ENCODE measurements at places on chromosomes 4 and X.

DNA sequence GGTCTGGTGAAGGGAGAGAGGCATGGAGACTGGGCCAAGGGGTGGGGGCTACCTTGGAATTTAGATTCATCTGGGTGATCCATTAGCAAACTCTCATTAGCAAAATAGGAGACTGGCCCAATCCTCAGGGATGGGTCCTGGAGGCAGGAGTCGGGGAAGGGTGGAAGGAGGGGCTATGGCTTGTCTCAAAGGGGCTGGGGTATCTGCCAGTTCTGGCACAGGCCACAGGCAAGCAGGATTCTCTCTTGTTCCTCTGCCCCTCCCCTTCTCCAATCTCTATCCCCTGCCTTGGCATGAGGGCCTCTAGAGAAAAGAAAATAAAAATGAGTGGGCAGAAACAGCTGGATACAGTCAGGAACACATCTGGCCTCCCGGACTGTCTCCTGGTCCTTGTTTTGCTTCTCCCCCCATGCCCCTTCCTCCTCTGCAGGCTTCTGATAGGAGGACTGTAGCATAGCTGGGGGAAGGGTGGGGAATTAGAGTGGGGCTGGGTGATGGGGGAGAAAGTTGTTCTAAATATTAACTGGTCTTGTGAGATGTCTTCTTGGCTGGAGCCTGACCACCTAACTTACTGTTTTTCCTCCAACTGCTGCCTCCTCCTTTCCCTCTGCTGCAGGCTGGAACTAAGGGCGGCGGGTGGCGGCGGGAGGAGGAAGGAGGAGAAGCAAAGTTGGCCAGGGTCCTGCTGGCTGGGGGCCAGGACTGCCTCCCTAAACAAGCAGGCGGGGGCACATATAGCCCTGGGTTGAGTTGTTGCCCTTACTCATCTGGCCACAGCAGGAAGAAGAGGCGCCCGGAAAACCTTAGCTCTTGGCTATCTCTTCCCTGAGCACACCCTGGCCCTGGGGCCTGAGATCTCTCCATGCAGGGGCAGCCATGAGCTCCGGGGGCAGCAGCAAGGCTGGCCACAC, 53.3 kb upstream of the LAS1L start:
- no peaks in the 10 kb centered on the region for H3K36me3 ChIP-seq
- DNase-seq = no peak
- H3K27me3 ChIP-seq = no peaks in the 10 kb centered on the region

DNA sequence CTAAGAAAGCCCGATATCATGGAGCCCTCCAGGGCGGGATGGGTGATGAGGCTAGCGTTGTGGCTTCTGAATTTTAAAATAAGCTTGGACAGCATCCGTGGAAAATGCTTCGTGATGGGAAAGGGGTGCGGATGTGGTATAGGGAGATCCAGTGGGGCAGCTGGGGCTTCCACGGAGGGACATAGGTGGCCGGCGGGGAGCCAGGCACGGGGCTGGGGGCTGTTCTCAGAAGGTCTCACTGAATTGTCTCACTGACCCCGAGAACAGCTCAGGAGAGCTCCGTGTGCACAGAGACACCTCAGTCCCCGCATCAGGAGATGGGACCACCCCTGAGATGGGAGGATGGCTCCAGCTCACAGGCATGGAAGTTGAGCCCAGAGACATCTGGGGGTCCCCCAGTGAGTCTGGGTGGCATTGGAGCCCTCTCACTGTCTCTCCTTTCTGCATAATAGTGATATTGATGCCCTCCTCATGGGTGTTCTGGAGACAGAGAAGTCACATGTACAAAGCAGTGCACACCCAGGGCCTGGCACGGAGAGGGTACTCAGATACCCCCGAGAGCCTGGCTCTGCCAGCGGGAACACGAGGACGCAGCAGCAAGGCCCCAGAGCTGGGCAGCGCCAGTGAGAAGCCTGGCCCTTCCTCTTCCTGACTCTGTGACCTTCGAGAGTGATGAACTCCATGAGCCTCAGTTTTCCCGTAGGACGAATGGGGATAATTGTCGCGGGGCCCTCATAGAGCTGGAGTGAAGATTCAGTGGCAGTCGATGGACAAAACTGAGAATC, 70.6 kb upstream of the PSAPL1 start:
- H3K36me3 ChIP-seq = no peaks in the 10 kb centered on the region
- H3K4me3 ChIP-seq = no peak overlapping the region
- H3K4me1 ChIP-seq = no peaks in the 10 kb centered on the region
- peaks cover 12% of the 10 kb centered on the region for H3K27me3 ChIP-seq
- DNase-seq = no peak
- no peak overlapping the region for H3K27ac ChIP-seq

- H3K36me3 ChIP-seq = peaks cover 4% of the 10 kb centered on the region
- H3K27me3 ChIP-seq = no peaks in the 10 kb centered on the region
- no peak overlapping the region for H3K4me3 ChIP-seq
- DNase-seq = no peak
- no peak overlapping the region for H3K27ac ChIP-seq
Measured at GRCh38 chrX:56519642-56520041, 43.8 kb upstream of the UBQLN2 start.

GRCh38 chr4:13262816-13263215, 221.3 kb downstream of the RAB28 start:
- H3K27me3 ChIP-seq = no peaks in the 10 kb centered on the region
- H3K27ac ChIP-seq = no peak overlapping the region
- no peak for DNase-seq

DNA sequence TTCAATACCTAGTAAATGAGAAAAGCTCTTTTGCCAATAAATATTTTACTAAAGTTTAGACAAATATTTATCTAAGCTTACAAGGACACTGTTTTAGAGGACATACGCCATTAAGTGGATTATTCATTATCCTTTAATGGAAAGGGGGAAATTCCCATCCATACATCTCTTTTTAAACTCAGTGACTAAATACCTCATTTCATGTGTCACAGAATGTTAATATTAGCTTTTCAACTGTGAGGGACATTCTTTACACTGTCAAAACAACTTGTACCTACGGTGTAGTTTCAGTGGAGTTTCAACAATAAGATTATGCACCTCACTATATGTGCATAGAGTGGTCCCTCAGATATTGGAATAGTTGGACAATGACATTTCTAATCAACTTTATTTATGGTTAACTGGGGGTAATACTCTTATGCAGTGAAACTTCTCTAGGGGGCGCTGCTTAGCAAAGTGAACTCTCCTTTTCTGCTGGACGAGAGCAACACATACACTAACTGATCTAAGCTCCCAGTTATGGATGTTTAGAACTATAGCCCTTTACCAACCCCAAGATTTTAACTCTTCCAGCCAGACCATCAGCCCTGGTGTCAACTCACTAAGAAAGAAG, 9.7 kb downstream of the HS6ST2 start:
- H3K4me1 ChIP-seq = no peaks in the 10 kb centered on the region
- peaks cover 14% of the 10 kb centered on the region for H3K27me3 ChIP-seq
- no peak for DNase-seq
- H3K27ac ChIP-seq = no peak overlapping the region

- no peak overlapping the region for H3K27ac ChIP-seq
- peaks cover 5% of the 10 kb centered on the region for H3K27me3 ChIP-seq
- no peaks in the 10 kb centered on the region for H3K36me3 ChIP-seq
- no peaks in the 10 kb centered on the region for H3K4me1 ChIP-seq
- H3K4me3 ChIP-seq = no peak overlapping the region
Measured at GRCh38 chr4:101475246-101475645, 127.9 kb upstream of the PPP3CA start.

DNA sequence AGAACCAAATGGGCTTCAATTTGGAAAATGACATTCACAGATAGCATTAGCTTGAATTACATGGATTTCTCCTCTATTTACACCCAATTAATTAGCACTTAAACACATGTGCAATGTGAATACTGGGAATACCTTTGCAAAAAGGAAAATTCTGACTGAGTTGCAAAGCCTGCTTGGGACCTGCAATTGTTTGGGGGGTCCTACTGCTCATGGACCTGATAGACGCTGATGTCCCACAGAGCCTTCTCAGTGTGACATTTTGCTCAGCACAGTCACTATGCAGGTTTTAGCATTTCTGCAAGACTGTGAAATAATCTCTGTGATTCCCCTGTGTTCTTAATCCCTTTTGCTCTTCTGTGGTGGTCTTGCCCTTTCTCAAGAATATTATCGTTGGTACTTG, 101.2 kb upstream of the PGRMC2 start:
- DNase-seq = no peak
- H3K4me3 ChIP-seq = no peak overlapping the region
- H3K4me1 ChIP-seq = no peaks in the 10 kb centered on the region
- H3K27me3 ChIP-seq = no peaks in the 10 kb centered on the region
- H3K36me3 ChIP-seq = no peaks in the 10 kb centered on the region
- H3K27ac ChIP-seq = no peak overlapping the region

Measured in activated CD4-positive, alpha-beta T cell treated with anti-CD3 and anti-CD28 coated beads for 36 hours (primary cell).